ENCODE measurements at places on chromosomes 11 and 22. TPM values are rescaled to one million over a fixed set of nuclear protein-coding genes. Genes with fewer than 3 reads are reported as not detected.

DNA sequence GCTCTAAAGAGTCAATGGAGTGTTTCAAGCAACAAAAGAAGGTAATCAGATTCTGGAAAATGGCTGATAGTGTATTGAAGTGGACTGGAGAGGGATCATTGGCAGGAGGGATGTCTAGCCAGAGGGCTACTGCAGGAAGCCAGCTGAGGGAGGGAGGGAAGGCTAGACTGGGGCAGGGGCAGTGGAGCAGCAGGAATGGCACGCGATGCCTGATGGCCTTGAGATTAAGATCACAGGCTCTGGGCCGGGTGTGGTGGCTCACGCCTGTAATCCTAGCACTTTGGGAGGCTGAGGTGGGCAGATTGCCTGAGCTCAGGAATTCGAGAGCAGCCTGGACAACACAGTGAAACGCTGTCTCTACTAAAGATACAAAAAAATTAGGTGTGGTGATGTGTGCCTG, 47.5 kb upstream of the PRDM11 start:
- DNase-seq, result no peak

GRCh38 chr11:1834062-1834610, 654 bp upstream of the SYT8 start:
- peak; percentile 80 for DNase-seq

GRCh38 chr11:40255457-40255856, 1204.0 kb downstream of the LRRC4C start:
- no peak for DNase-seq

TAF6L gene
- 21.2 TPM for total RNA-seq

- no peak for DNase-seq
Observed at GRCh38 chr22:39938509-39939111, 21.6 kb upstream of the TMA7B start.

DNA sequence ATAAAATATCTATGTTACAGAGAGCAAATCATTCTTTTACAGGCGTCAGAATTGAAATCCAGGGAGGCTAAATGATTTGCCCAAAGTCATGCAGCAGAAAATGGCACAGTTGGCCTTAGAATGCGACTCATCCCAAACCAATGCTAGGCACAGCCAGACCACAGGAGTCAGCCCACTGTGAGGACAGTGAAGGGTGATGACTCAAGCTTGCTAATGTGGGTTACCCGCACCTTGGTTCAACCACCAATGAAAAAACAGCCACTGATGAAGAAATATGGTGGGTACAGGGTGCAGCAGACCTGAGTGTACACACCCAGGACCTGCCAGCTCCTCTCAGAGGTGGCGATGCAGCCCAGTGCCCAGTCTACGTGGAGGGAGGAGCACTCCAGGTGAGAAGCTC, 89.7 kb downstream of the ZC3H12C start:
- DNase-seq, result no peak

GRCh38 chr11:32643526-32643925, 59.9 kb downstream of the EIF3M start:
- no peak for DNase-seq

CKAP5 gene
- total RNA-seq, result 56.5 TPM

DNA sequence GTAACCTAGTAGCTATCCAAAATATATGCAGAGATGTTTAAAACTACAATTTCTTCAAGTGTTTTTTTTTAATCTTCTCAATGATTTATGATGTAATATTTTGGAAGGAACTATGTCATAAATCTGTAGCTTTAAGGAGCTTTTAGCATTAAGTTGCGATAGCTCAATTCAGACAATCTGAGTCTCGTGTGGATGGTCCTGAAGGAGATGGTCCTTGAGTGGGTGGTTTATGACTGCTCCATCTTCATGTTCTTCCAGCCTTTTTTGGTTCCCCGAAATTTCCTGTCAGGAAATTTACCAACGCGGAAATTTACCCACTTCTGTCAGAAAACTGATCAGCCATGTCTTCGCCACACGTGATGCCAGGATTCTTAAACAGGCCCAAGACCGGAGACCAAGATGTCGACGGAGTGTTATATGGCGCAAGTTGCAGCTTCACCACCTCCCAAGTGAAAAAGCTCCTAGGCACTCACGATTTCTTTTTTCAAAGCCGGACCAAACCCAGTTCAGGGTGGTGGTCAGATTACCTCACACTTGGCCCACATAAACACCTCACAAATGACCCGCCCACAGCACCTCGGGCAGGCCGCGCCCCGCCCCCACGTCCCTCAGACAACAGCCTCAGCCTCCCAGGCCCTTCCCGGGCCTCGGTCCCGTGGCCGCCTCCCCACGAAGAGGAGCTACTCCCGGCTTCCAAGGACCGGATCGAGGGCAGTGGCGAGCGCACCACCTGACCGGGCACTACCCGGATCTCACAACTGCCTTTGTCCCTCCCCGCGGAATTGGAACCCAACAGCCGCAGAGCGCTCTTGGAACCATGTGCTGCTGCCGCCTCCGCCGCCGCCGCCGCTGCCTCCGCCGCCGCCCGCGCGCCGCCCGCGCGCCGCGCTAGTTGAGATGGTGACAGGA, at the start of gene MORC2:
Gene MORC2 (minus strand): TSS at position 760 of the 909 bp plus-strand sequence. CDS start 885 bp downstream, outside the sequence.
- DNase-seq, result peak; percentile 89

CRYBB2 gene
- not detected for total RNA-seq

Data from osteoblast (primary cell).